ENCODE measurements at places on chromosomes 5 and 9.

- DNase-seq: no peak
Measured at GRCh38 chr9:91589101-91589553, 165.5 kb upstream of the NFIL3 start.

DNA sequence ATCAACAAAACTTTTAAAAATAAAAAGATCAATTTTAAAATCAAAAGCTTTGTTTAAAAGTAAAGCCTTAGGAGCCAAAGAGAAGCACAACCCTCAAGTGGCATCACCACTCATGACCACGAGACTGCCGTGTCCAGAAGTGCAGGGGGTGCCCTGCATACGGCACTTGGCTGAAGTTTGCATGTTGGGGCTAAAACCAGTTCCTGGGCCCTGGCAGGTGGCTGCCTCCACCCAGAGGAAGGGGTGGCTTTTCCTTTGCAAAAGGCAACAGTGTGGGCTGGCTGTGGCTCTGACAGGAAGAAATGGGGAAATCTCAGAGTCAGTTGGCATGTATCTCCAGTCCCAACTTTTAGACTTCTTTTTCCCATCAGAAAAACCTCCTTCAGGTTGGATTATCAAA lies 15.3 kb downstream of the TRMO start:
- DNase-seq: no peak

DNA sequence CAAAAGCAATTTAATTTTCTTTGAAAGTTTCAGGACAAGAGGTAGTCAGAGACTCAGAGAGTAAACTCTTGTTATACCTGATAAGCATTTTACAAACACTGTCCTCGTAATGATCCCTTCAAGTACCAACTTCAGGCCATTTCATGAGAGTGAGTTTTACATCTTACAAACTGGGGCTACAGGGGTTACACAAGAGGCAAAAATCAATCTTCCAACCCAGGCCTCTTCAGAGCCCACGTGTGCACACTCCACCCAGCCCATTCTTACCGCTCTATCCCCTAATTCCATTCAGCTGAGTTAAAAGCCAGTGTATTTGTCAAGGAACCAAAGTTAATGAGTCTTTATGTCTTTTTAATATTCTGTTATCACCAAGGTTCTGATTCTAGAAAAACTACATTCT lies 46.5 kb downstream of the PSMB7 start:
- DNase-seq: no peak

DNA sequence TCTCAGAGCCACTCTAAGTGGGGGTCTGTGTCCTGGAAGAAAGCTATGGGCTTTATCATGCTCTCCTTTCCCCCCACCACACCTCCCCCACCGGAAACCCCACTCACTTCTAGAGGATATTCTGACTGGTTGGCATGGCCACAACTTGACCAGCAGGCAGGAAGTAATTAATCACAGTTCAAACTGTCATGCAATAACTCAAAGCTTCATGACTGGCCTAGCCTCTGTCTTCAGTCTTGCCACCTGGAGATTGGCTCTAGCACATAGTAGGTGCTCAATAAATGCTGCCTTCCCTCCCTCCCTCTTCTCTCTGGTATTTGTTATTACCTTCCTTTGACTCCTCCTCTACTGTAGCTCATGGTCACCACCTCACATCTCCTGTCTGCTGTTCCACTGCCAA lies 124.7 kb downstream of the GABBR2 start:
- no peak for DNase-seq

DNA sequence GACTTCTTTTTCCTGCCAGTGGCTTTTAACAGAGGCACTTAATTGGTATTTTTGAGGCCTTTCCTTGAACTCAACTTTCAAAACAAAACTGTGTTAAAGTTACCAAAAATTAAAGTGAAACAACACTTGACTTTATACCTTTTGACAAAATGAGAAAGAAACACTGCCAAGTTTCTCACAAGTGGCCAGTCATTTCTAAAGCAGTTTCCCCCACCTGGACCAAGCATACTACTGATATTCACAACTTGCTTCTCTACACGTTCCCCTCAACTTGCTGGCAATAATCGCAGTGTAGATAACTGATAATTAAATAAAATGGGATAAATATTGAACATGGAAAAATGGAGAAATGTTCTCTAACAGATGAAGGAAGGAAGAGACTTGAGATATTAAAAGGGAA lies 135.7 kb downstream of the TLR4 start:
- no peak for DNase-seq

- no peak for DNase-seq
Measured at GRCh38 chr9:99294850-99295461, 72.9 kb downstream of the SEC61B start.

- no peak for DNase-seq
Measured at GRCh38 chr5:104635227-104635626, 1072.6 kb upstream of the NUDT12 start.

DNA sequence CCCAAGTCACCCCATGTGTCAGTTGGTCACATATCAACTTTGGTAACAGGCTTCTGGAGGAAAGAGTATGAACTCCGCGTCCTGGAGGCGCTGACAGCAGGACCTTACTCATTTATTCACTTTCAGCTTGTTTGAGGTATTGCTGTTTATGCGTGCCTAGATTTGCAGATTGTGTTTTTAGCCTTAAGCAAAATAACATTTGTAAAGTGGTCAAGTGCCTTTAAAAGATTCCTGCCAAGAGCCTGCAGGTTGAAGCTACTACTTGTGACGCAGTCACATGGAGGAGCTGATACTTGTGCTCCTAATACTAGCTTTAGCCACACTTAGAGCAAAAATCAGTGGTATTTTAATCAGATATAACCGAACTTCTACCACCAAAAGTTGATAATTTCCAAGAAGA lies 351.3 kb downstream of the ADGRV1 start:
- no peak for DNase-seq

DNA sequence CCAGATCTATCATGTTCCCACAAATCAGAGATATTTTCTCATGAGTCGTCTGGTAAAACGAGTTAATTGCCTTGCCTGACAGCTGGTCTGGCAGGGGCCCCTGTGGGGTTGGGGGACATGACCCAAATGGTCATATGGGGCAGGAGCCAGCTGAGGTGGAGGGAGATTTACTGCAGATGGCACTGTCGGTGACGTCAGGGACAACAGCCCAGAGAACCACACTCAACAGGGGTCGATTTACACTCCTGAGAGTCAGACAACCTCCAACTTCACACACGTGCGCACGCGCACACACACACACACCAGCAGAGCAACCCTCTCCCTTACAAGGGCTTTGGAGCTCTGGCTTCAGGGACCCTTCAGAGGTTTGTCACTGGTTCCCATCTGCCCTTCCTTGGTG lies 23.4 kb upstream of the GABRP start:
- DNase-seq: no peak

DNA sequence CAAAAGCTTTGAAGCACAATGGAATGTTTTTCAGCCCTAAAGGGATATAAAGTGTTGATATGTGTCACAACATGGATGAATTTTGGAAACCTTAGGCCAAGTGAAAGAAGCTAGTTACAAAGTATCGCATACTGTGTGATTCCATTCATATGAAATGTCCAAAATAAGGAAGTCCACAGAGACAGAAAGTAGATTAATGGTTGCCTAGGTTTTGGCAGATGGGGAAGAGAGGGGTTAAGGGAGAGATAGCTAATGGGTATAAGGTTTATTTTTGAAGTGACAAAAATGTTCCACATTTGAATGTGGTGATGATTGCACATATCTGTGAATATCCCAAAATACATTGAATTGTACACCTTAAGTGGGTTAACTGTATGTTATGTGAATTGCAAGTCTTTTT lies 57.5 kb upstream of the MCCC2 start:
- DNase-seq: no peak

- no peak for DNase-seq
Measured at GRCh38 chr5:157335534-157336422, 69.9 kb downstream of the CYFIP2 start.

GRCh38 chr9:110821064-110821463 lies 152.5 kb downstream of the MUSK start:
- DNase-seq: no peak

DNA sequence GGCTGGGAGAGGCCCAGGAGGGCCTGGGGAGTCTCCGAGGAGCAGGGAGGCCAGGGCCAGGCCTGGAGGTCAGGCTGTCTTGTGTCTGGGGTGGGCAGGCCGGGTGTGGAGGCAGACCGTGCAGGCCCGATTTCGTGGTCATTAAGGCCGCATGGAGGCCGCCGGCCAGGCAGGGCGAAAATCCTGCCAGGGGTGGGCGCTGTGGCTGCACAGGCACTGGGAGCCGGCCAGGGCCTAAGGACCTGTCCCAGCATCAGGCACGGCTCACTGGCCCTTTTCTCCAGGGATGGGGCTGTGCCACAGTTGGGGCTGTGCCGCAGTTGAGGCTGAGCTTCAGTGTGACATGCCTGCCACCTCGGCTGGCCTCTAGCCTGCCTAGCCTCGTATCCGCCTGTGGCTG lies 35.9 kb downstream of the ASS1 start:
- no peak for DNase-seq

- no peak for DNase-seq
Measured at GRCh38 chr9:112233769-112234168, 58.7 kb upstream of the SUSD1 start.

- no peak for DNase-seq
Measured at GRCh38 chr5:140025736-140026135, 17.4 kb downstream of the NRG2 start.

DNA sequence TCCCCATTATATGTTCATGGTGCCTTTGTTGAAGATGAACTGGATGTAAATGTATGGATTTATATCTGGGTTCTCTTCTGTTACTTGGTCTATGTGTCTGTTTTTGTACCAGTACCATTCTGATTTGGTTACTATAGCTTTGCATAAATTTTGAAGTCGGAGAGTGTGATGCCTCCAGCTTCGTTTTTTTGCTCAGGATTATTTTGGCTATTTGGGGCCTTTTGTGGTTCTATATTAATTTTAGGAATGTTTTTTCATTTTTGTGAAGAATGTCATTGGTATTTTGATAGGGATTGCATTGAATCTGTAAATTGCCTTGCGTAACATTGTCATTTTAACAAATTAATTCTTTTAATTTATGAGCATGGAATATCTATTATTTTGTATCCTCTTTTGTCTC lies 36.6 kb upstream of the ZNF366 start:
- no peak for DNase-seq

- DNase-seq: no peak
Measured at GRCh38 chr5:150945486-150945885, 40.7 kb upstream of the ZNF300 start.

- DNase-seq: no peak
Measured at GRCh38 chr9:88531920-88532698, 2.9 kb upstream of the NXNL2 start.

GRCh38 chr5:6634306-6634705 lies 1.1 kb downstream of the SRD5A1 start:
- DNase-seq: no peak

DNA sequence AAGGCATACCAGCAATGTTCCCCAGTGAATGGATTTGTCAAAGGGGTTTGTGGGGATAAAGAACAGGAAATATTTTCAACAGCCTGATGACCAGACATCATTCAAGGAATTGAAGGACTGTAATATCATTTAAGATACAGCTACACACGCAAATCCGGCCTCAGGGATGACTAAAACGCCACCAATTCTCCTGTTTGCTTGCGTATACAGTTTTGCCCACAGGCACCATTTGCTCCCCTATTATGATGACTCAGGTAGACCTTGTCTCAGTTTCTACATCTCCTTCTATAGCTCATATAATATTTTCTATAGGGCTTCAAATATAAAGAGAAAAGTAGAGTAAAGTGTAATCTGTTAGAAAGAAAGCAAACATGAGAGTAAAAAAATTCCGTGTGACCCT lies 29.7 kb upstream of the ITGA1 start:
- DNase-seq: no peak

- DNase-seq: no peak
Measured at GRCh38 chr9:91985692-91986091, 35.7 kb upstream of the ROR2 start.

- no peak for DNase-seq
Measured at GRCh38 chr9:7234144-7234543, 476.4 kb downstream of the KDM4C start.

GRCh38 chr5:1505506-1506241 lies 18.1 kb downstream of the LPCAT1 start:
- no peak for DNase-seq

DNA sequence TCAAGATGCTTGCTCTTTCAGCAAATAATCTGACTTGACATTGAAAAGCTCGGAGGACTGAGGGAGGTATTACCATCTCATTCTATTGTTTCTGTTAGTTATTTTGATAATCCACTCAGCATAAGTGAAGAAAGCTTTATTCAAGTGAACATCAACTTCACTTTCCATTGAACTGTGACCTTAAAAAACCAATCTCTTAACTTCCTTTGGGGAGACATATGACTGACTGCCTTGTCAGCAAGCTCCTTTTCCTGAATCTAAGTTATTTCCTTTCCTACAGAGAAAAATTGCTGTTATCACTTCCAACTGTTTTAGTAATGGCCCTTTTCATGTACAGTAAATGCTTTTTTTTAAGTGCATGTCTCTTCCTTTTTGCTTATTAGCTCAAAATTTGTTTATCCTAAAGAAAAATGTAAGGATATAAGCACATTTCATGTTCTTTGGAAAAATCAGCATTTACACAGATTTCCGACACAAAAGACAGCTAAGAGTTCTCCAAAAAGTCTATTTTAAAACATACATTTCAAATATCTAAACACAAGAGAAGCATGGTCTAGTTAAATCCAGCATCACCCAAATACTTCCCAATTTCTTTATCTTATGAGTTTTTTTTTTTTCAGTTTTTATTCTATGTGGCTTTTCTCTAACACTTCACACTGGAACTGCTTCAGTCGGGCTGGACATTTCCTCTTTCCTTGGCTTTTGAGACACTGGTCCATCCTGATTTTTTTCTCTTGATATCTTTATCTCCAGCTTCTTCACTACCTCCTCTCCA lies 117.9 kb upstream of the DAB2 start:
- DNase-seq: no peak

DNA sequence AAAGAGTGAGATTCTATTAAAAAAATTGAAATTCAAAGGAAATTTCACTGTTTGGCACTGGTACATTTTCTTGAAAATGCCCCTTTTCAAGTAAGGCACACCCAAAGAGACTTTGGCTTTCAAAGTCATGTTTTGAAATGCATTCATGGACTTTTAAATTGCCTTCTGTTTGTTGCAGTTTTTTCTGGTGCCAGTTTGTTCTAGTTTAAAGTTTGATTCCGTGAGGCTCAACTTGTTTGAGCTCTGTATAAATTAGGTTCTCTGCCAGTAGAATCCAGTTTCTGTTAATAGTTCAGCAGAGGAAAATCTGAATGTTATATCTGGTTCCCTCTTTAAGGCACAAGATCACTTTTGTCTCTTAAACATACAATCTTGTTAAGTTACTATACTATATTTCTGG lies 16.4 kb downstream of the ATP6V0E1 start:
- no peak for DNase-seq

GRCh38 chr5:72519111-72519510 lies 11.9 kb upstream of the ZNF366 start:
- DNase-seq: no peak

- DNase-seq: no peak
Measured at GRCh38 chr9:131879181-131879910, 139.5 kb upstream of the RAPGEF1 start.

DNA sequence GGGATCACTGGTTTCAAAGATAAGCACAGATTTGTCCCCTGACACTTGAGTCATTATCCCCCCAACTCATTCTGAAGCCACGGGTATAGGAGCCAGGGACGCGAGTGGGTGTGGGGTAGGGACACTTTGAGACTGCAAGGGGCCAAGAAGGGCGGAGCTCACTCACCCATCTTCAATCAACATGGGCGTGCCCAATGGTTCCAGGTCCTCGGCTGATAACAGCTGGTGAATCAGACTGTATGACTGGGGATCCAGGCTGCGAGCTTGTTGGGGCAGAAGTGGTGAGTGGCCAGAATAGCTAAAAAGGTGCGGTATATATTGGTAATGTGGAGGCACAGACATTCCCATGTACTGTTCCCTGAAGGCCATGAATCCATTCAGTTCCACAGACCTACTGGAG lies 30.7 kb upstream of the NR5A1 start:
- no peak for DNase-seq
